ENCODE measurements at places on chromosomes 16 and 17. TPM values are rescaled to one million over a fixed set of nuclear protein-coding genes. Genes with fewer than 3 reads are reported as not detected.

GRCh38 chr17:46072998-46073397, 73.9 kb downstream of the STH start:
- DNase-seq: no peak

DNA sequence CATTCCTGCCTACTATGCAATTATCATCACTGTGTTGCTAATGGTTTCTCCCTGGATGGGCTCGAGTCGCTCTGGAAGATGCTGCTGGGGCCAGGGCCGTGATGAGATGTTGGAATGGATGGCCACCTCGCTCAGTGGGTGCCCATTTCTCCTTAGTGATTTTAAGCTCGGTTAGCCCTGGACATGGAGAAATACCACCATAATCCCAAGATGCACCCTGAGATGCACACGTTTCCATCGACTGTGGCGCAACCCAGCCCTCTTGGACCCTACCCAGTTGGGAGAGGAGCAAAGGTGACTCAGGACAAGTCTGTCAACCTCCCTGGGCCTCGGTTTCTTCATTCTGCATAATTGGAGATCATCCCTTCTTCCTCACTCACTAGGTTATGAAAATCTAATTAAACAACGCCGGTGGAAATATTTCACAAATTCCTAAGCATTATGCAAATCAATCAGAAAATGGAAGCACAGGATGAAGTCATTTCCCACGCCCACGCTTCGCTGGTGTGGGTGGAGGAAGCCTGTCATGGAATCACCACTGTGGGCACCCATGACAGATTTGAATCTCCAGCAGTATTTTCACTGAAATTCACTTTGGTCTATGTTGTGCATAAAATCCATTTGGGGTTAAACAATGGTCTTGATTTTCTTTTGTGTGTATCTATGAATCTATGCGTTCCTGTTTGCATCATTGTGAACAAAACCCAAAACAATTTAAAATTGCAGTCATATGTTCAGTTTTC, 195.2 kb downstream of the AXIN2 start:
- no peak for DNase-seq

Gene ZNF594
- 5.8 TPM for total RNA-seq

GRCh38 chr16:24980077-24980793, 34.9 kb downstream of the ARHGAP17 start:
- DNase-seq: no peak

- DNase-seq: peak; percentile 86
Observed at GRCh38 chr16:10558746-10559641, 21.4 kb downstream of the EMP2 start.

Gene KRTAP16-1
- total RNA-seq: not detected

DNA sequence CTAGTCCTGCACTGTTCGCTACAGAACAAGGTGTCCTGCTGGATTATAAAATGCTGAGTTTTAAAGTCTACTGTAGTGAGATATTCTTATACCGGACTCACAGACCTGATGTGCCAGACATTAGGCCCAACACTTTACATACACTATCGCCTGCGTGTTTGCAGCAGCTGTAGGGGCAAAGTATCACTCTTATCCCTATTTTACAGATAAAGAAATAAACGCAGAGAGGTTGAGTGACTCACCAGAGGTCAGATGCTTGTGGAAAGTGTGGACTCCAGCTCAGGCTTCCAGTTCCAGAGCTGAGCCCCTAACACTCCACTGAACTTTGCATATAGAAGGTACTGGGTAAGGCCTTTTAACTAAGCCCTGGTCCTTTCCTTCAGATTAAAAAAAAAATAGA, 47.4 kb downstream of the PLXDC1 start:
- no peak for DNase-seq

DNA sequence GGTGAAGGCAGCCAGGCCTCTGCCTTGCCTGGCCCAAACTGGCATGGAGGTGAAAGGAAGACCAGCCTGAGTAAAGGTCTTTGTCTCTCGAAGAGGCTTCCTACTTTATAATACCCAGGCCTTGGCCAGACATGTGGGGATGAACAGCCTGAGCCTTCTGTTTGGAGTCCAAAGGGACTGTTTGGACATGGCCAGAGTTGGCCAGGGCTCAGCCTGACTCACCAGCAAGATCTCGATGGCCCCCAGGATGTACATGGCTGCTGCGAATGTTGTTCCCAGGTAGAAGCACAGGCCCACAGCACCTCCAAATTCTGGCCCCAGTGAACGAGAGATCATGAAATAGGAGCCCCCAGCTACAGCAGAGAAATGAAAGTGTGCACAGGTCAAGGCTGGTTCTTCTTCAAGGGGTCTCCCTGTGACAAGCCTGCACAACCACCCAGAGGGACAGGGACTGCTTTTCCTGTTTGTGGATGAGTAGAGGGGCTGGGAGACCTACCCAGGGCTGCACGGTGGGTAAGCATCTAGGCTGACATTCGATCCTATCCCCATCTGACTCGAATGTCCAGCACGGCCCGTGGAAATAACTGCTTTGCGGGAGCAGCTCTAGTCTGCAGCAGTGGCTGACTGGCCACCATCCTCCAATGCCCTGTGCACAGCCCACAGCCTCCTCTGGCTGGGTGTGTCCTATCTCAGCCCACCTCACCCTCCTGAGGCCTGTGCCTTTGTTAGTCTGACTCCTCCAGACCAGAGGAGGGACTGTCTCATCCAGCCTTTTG, 10.7 kb upstream of the LCAT start:
- no peak for DNase-seq

GRCh38 chr16:67443265-67443664, 12.3 kb downstream of the HSD11B2 start:
- DNase-seq: no peak
